Osteocyte (in vitro differentiated cells): ENCODE measurements at places on chromosomes 3 and 15.

DNA sequence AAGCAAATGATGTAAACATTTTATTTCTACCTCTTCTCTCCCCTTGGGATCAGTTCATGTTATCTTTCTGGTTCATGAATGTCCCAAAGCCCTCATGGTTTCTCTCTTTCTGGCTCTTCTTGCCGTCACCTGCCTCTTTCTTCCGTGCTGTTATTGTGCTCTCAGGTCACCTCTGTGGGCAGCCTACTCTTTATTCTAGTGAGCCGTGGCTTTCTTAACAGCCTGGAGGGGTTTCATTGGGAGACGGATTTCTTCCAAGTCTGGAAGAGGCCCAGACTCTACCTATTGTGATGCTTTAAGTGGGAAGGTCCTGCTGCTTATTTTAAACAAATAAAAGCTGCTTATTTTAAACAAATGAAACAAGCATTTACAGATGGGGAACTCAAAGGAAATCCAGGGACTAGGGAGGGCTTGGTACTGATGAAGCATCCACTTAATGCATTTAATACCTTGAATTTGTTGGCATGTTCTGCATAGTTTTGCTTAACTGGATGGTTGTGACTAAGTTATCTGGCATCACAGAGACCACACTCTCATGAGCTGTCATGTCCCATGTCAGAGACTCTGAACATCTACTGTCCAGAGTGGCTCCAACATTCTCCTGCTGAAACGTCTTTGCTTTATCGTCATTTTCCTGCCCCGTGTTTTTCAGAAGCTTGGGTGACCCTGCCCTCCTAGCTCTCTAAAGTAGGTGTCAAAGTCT, 443.3 kb downstream of the GABRG3 start:
- DNase-seq: no peak

DNA sequence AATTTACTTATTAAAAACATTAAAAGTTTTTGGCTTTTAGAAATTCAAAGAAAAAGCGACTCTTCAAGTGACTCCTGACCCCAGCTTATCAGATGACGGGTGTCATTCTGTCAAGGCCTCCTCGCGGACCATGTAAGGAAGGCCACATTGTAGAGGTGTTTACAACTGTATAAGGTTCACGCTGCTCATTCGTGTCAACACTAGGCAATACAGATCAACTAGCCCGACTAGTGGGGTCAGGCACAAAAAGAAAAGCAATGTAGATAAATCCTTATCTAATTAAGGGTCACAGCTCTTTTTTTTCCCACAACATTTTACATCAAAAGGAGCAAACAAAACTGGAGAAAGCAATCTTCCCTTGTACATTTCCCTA, 207.5 kb upstream of the NR2F2 start:
- DNase-seq: no peak

DNA sequence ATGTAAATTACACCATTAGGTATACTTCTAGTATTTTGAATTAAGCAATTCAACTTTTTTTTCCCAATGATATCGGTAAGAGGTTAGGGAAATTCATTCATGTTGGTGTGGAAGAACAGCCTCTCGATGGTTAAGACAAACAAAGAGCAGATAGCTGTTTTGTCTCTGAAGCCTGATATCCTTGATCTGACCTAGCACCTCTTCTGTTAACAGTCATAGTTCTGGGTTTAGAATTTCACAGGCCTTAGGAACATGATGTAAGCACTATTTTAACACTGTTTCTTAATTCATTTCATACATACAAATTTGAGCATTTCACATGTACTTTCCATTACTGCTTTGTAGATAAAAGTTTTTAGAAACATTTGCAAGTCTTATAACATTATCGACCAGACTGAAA, 367.5 kb upstream of the ZNF385D start:
- DNase-seq: no peak

GRCh38 chr3:42013691-42014457, 52.0 kb upstream of the ULK4 start:
- peak; percentile 84 for DNase-seq

GRCh38 chr3:162376761-162377160, 880.2 kb downstream of the OTOL1 start:
- no peak for DNase-seq

GRCh38 chr3:30520699-30521098, 85.7 kb upstream of the TGFBR2 start:
- no peak for DNase-seq

GRCh38 chr3:81816473-81817250, 55.2 kb upstream of the GBE1 start:
- no peak for DNase-seq

GRCh38 chr3:144516026-144516425, 544.4 kb downstream of the DIPK2A start:
- DNase-seq: no peak

GRCh38 chr3:33883538-33883950, 85.1 kb downstream of the PDCD6IP start:
- DNase-seq: no peak

DNA sequence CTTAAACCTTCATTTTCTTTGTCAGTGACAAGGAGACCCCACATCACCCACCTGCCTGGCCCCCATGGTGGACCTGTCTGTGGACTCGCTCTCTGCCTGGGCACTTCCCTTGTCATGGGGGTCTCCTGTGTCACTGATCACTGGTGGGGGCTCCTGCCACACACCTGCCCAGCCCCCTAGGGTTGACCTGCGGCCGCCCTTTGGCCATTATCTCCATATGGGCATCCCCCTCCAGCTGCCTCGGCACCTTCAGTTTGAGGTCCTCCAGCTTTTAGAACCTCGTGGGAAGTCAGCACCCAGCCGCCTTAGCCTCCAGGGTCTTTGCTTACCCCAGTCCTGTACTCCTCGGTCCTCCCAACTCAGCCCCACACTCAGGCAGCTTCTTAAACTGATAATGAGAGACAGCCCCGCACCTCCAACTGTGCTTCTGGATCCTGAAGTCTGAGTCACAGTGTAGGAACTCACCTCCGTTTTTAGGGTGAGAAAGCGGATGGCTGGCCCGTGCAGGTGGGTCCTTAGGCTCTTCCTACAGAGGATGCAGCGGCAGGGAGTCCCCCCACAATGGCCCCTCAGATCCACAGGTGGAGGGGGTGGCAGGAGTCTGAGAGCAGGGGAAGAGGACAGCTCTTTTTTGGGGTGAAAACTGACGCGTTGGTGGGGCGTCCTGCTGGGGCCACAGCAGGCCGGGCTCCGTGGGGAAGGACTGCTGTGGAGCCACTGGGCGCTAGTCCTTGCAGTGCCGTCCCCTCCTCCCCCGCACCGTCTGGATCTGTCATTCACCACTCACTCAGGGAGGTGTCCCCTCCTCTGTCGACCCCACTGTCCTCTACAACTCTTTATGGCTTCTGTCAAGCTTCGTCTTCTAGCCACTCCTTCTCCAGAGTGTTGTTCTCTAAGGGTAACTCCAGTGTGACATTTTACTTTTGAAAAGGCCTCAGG, 8.7 kb upstream of the PRR23E start:
- DNase-seq: peak; percentile 80

GRCh38 chr3:109852283-109852682, 514.9 kb upstream of the DPPA4 start:
- DNase-seq: no peak

- DNase-seq: no peak
Measured at GRCh38 chr15:76495487-76495886, 158.9 kb downstream of the ISL2 start.

GRCh38 chr3:30538791-30539190, 67.6 kb upstream of the TGFBR2 start:
- DNase-seq: no peak

DNA sequence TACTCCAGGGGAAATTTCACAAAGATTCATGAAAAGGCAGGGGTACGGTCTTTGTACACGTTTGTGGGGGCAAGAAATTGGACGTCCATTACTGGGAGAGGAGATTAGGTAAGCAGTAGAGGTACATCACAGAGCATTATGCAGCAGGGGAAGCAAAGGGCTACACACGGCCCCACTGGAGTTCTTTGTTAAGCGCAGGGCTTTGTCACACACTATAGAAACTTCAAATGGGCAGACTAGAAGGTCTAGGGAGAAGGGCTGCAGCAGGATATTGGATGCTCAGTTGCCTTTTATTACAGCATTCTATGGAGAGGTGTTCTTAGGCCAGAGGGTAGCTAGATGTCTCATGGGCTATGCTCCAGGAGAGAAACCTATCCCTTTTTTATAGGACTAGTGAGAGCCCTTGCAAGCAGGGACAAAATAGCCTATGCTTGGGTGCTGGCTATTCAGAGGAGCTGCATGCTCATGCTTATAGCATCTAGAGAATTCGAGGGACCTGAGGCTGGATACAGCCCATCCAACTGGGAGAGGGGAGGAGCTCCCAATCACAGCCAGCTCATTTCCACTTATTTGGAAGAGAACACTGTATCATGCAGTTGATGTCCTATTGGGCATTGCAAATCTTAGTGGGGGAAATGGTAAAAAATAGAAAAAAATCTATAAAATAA, 506.4 kb upstream of the ADAMTS9 start:
- DNase-seq: no peak

DNA sequence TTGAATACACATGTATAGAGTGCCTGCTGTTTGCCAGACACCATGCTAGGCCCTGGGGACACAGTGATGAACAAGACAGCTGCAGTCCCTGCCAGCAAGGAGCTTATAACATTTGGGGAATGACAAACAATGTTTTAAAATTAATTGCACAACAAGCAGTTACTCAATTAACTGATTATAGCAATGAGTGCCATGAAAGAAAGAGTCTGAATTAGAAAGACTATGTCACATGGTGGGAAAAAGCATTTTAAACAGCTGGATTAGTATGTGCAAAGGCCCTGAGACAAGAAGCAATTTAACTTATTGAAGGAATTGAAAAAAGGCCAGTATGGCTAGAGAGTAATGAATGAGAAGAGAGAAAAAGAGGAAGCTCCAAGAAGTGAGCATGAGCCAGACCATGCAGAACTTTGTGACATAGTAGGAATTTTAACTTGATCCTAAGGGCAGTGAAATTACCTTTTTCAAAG, 64.5 kb upstream of the PLXNA1 start:
- DNase-seq: no peak

DNA sequence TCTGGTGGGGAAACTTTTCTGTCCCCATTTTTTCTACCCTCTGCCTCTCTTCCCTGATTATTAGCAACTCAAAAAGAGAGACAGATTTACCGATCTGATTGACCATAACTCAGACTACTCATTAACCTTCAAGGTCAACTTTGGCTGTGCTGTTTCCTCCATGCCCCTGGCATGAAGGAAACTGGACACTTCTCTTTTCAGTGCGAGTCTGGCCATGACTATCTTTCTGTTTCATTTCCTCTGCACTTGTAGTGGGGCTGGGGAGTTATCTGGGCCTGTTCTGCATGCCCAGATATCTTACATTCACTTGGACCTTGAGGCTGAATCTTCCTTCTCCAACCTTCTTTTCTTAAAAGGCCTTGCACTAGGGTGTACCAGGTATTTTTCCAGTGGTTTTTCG, 76.9 kb upstream of the SLCO2A1 start:
- no peak for DNase-seq

- no peak for DNase-seq
Measured at GRCh38 chr15:58010983-58011382, 54.5 kb downstream of the ALDH1A2 start.

GRCh38 chr15:40420071-40420713, 14.6 kb downstream of the IVD start:
- DNase-seq: no peak

- DNase-seq: no peak
Measured at GRCh38 chr3:152374262-152374990, 105.7 kb downstream of the MBNL1 start.

- no peak for DNase-seq
Measured at GRCh38 chr3:3383461-3383860, 204.0 kb upstream of the CRBN start.

DNA sequence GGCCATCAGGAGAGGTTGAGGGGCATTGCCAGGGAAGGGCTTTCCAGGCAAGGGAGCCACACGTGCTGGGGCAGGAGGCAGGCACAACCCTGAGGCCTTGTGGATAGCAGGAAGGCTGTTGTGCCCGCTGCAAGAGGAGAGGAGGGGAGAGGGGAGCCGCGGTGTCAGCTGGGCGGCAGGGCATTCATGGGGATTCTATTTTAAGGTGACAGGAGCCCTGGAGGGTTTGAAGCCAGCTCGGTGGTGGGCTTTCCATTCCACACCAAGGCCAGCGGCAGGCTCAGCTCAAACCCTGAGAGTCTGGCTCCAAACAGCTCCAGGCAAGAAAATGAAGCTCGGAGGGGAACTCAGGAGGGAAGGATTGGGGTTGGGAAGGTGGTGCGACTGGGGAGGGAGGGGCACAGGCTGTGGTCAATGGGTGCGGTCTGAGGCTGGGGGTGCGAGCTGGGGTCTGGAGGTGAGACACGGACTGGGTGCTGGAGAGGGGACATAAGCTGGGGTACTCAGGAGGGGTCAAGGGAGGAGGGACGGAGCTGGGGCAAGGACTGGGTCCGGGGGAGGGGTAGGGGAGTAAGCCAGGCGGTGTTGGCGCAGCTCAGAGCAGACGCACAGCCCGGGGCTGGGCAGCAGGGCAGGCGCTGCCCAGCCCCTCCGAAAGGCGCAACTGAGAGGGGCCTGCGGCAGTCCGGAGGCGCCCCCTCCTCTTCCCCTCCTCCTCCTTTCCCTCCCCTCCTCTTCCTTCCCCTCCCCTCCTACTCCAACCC, 43.4 kb downstream of the TPRA1 start:
- DNase-seq: no peak

DNA sequence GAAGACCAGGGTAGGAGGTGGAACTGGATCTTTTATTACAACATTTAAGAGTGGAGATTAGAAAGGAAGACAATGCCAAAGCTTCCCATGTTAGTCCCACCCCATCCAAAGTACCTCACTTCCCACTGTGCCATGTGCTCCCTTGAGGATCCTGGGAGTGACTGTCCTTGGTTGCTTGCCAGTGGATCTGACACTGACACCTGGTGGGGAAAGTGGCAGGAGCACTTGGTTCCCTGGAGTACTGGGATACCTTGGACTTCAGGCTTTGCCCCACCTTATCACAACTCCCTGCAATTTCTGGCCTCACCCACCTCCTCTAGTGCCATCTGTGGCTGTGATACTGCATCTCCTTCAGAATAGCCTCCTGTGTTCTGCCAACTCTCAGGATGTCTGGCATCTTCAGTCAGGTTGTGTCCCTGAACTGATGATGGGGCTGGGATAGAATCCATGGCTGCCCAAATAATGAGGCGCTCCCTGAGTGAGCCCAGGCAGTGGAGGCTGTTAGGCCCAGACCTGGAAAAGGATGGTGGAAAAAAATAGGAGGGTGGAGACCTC, 1.3 kb downstream of the ELL3 start:
- no peak for DNase-seq

DNA sequence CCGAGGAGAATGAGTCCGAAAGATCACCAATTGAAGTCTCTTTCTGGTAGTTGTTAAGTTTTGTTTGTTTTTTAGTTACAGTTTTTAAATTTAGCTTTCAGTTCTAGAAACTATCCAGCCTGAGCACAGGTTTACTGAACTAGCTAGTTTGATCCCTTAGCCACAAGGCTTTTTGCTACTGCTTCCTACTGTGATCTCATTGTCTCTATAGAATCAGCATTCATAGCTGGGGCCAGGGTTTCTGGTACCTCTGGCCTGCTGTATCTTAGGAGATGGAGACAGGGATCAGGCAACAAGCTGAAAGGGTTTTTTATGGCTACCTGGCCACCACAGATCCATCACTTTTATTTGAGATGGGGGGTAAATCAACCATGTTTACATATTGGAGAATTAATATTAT, 37.0 kb downstream of the GOLM2 start:
- DNase-seq: no peak
